Stimulated activated CD8-positive, alpha-beta memory T cell treated with anti-CD3 and anti-CD28 coated beads, Interleukin-4, amount 100 ng/mL, for 1 hour (primary cell): ENCODE measurements at places on chromosomes 3 and 15.

- no peak for DNase-seq
Measured at GRCh38 chr3:99859825-99860224, 42.2 kb downstream of the CMSS1 start.

DNA sequence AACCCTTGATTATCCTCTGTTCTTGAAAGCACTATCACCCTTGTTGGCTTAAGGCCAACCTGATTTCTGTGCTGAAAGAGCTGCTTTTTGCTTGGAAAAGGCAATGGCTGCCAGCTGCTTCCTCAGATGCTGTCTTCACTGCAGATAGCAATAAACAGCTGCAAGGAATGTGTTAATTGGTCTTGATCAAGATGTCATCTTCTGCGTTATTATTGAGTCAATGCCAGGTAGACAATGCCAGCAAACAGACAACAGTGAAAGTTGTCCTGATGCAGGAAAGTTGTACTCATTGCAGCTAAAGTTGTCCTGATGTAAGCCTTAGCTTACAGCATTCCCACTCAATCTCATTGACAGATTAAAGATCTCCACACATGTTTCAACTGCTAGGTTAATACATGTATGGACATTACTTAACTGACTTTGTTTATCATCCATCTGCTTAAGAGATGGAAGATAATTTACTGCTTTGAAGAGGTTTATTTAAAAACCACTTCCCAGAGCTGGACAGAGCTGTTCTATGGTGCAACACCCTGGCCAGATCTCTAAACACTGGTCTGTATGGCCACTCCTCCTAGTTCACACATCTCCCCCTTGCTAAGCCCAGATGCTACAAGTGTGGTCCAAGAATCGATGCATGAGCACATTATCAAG lies 251.0 kb upstream of the MCTP2 start:
- DNase-seq = no peak

GRCh38 chr3:132772252-132772651 lies 50.0 kb upstream of the NPHP3 start:
- no peak for DNase-seq

GRCh38 chr15:25180606-25181292 lies 226.0 kb downstream of the SNRPN start:
- DNase-seq = no peak

GRCh38 chr3:141449424-141449823 lies 37.4 kb upstream of the RASA2 start:
- DNase-seq = no peak

- no peak for DNase-seq
Measured at GRCh38 chr15:86555939-86556338, 476.3 kb downstream of the AGBL1 start.

GRCh38 chr3:130548356-130548755 lies 31.4 kb downstream of the COL6A6 start:
- no peak for DNase-seq
